ENCODE measurements at places on chromosomes 3 and 15.
A peak's percentile ranks its signal among the peaks of the same experiment; 100 is the strongest.

- DNase-seq: no peak
Observed at GRCh38 chr3:25900161-25900560, 110.3 kb downstream of the OXSM start.

DNA sequence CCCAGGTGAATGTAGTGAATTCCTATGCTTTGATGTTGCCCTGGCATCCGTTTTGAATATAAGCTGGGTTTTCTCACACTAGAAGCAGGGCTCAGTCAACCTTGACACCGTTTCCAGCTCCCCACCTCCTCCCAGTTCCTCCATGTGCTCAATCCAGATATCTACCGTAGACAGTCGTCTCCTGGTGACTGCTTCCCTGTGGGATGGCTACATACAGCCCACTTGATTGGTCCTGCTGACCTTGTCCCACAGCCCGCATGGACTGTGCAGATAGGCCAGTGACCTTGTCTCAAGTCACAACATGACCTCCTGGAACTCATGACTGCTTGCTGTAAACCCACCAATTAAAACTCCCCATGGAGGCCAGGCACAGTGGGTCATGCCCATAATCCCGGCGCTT is 8.1 kb downstream of the SEMA7A start:
- no peak for DNase-seq

DNA sequence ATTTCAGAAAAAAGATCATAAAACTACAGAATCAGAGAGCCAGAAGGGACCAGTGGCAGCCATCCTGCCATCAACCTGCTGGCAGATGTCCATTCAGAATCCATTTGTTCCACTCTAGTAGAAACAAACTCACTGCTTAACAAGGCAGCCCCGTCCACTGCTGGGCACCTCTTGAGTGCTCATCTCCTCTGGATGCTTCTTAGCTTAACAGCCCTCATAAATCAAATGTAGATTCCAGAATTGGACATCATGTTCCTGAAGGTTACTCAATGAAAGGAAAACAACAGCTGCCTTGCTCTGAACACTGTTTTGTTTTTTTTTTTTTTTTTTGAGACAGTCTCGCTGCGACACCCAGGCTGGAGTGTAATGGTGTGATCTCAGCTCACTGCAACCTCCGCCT is 37.3 kb downstream of the ABCC5 start:
- no peak for DNase-seq

- no peak for DNase-seq
Observed at GRCh38 chr15:91368611-91369010, 268.6 kb downstream of the SV2B start.

DNA sequence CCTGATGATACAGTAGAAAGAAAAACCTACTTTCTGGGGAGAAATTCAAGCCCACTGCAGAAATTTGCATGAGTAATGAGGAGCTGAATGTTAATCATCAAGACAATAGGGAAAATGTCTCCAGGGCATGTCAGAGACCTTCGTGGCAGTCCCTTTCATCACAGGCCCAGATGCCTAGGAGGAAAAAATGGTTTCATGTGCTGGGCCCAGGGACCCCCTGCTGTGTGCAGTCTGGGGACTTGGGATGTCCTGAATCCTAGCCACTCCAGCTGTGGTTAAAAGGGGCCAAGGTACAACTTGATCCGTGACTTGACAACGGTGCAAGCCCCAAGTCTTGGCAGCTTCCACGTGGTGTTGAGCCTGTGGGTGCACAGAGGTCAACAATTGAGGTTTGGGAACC is 10.3 kb upstream of the EIF5A2 start:
- DNase-seq: no peak

GRCh38 chr3:50242851-50243542 is 7.0 kb downstream of the GNAI2 start:
- no peak for DNase-seq

DNA sequence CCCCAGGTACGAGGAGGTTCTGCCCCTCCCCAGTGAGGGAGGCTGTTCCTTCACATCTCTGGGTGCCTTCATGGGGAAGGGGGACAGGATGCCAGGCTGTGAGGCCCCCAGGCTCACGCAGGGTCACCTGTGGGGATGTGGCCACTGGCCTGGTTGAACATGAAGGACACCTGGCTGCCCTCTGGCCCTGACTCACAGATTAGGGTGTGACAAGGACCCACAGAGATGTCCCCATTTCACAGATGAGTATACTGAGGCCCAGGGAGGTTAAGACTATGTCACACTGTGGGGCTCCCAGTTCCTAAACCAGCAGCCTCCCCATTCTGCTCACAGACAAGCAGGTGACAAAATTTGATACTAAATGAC is 42.4 kb downstream of the PCSK6 start:
- no peak for DNase-seq

DNA sequence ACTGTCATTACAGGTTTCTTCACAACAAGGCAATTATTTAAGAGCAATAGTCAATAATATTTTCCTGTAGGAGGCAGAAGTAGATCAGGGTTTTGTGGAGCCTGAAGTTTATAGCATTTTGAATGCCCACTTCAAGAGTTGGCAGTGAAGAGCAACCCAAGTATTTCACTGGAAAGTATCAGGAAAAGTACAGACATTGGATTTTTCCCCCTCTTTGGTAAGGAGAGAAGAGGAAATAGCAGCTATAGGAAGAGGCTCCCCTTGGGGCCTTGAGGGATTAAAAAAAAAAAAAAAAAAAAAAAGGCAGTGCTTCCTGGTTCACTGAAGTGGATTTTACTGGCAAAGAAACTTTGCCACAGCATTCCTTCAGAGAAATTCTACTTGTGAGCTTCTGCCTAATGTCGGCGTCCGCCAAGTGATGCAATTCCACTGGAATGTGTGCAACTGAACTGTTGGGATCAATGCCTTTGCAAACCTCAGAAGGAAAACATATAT is 5.7 kb upstream of the CNTN6 start:
- peak; percentile 84 for DNase-seq

- no peak for DNase-seq
Observed at GRCh38 chr3:40047406-40047805, 238.0 kb downstream of the MYRIP start.

- DNase-seq: no peak
Observed at GRCh38 chr15:96325541-96326327, 4.8 kb upstream of the NR2F2 start.

- DNase-seq: peak; percentile 31
Observed at GRCh38 chr3:141087076-141087777, 36.1 kb downstream of the SPSB4 start.

DNA sequence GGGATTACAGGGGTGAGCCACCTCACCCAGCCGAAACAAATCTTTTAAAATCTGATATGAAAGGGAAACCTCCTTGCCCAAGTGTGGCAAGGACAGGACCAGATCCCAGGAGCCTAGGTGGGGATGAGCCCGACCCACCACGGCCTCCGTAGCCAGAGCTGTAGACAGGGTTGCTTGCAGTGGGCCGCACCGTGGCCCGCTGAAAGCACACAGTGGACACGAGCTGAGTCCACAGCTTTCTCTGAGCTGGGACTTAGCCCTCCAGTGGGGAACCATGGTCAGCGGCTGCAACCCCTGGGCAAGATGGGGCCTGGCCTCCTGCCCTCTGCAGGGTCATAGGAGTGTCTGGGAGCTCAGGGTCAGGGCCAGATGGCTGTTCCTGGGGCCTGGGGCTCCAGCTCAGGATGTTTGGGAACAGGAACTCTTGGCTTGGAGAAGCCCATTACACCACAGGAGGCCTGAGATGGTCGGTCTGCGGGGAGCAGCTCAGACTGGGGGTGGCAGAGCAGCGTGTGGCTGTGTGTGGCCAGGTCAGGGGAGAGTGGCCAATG is 24.7 kb downstream of the GP9 start:
- DNase-seq: no peak

- DNase-seq: no peak
Observed at GRCh38 chr15:29403772-29404171, 134.2 kb upstream of the NSMCE3 start.

DNA sequence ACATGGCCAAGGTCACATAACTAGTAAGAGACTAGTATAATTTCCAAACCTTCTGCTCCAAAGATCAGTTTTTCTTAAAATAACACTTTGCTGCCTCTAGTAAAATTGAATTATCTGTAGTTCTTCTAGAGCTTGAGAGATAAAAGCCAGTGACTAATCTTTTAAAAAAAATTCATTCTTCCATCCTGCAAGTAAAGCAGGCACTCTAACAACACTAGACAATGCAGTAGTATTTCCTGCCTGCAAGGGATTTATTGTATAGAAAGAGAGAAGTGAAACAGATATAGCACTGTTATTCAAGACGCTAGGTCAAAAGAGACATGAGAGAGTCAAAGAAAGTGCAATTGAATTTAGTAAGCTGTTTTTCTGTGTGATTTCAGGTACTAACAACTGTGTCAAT is 159.5 kb upstream of the TBC1D5 start:
- DNase-seq: no peak

- peak; percentile 63 for DNase-seq
Observed at GRCh38 chr3:133412183-133413132, 12.6 kb downstream of the BFSP2 start.

DNA sequence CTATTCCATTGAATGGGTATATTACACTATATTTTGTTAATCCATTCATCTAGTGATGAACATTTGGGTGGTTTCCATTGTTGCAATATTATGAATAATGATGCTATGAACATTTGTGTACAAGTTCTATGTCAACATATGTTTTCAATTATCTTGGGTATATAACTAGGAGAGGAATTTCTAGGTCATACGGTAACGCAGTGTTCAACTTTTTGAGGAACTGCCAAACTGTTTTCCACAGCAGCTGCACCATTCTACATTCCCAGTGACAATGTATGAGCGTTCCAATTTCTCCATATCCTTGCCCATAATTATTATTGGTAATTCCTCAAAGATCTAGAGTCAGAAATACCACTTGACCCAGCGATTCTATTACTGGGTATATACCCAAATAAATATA is 24.1 kb upstream of the RORA start:
- no peak for DNase-seq

DNA sequence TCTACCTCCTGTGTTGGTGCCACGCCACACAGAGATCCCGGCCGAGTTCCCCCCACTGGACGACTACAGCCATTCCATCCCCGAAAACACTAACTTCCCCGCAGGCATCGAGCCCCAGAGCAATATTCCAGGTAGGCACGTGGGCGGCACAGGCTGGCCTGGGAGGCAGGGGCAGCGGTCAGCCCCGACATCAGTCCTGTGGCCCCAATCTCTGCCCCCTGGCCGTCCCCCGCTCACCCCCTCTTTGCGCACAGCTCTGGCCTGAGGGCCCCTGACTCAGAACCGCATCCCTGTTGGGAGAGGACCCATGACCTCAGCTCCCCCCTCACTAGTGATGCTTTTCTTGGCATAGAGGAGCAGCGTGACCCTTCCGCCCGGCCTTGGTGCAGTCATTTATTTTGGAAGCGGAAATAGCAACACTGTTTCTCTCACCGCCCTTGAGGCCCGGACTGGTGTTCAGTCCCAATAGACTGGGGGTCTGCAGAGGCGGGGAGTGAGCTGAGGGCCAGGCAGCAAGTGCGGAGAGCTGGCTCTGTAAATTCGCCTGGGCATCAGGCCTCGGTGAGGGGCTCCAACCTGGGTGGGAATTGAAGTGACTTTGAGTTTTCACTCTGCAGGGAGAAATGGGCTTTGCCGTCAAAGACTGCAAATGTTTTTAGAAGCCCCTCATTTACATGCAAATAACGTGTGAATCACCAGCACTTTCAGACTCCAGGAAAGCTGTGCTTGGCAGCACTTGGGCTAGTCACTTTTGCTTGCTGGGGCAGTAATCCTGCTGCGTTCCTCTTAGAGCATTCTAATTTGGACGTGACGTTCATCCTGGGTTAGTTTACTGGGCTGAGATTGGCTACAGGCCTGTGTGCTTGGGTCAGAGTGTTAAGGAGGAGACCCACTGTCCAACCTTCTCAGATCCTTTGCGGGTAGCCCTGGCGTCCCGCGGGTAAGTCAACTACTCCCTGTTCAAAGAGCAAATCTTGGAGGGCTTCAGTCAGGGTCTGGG is 88.9 kb downstream of the AAGAB start:
- DNase-seq: no peak

GRCh38 chr3:55651011-55651410 is 163.9 kb upstream of the WNT5A start:
- no peak for DNase-seq

DNA sequence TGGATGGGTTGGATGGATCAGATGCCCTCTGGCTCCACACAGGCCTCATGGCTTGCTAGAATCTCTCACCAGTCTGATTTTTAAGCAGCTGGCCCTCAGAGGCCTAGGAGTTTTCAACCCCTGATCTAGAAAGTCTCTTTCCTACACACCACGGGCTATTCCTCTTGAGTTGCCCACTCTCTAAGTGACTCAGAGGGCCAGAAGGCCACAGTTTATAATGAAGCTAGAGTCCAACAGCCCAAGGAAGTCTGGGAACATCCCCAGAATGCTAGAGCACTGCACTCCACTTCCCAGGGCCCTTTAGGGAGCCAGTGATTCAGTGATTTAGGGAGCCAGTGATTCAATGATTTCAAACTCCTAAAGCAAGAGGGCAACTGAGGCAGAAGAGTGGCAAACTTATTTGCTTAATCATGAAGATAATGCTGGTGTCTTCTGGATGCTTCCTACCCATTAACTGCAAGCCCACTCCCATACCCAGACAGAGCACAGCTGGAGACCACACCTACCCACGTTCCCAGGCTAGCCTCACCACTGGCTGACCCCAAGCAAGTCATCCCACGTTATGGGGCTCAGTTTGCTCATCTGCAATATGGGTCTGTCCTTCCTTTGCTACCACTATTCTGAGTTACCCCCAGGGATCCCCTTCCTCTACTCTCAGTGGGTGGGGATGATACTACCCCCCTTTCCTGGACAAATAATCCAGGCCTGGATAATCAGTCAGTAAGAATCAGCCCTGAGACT is 36.7 kb downstream of the ABTB1 start:
- peak; percentile 36 for DNase-seq

All from MG63 (cell line).